CD4-positive, alpha-beta T cell treated with Interleukin-10 for 1 hour (primary cell): ENCODE measurements at places on chromosomes 16 and 17.

GRCh38 chr16:30813821-30814189 lies 26.8 kb upstream of the ZNF629 start:
- DNase-seq, result no peak

GRCh38 chr17:34637548-34638525 lies 58.5 kb downstream of the TMEM132E start:
- DNase-seq, result peak; percentile 80

DNA sequence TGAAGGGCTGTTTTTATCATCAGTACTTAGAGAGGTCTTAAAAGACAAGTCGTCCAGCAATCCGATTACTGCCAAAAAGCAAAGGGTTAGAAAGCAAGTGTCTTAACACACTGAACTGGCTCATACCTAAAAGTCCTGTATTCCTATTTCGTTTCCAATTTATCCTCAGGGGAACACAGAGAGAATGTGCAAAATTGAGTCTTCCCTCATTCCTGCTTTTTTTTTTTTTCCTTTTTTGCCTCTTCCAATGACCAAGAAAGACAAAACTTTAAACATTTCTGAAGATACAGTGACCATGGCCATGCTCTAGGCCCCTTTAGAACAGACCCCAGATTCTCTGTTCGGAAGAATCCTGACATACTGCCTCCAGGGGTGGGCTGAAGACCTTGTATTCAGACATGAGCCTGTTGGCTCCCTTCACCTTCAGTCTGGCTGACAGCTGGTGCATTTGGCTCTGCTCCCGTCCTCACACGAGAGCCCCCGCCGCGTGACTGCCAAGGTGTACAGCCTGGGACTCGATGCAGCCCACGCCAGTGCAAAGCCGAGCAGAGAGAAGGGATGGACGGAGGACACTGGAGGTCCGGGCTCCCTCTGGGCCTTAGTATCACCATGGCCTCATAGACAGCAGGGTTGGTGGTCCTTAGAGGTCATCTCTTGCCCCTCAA lies 47.0 kb downstream of the COTL1 start:
- DNase-seq, result no peak

DNA sequence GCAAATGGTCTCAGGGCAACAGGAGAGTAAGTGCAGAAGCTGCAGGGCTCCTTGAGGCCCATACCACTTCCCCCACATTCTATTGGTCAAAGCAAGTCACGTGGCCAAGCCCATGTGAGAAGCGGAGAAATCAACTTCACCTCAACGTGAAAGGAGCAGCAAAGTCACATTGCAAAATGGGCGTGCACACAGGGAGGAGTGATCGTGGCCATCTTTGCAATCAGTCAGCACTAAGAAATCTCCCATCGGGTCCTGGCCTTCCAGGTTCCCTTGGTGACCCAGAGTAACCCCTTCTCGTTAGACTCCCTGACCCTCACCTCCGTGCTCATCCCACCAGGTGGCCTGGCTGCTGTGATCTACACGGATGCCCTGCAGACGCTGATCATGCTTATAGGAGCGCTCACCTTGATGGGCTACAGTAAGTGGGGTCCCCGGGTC lies 38.0 kb downstream of the SLC5A11 start:
- no peak for DNase-seq

DNA sequence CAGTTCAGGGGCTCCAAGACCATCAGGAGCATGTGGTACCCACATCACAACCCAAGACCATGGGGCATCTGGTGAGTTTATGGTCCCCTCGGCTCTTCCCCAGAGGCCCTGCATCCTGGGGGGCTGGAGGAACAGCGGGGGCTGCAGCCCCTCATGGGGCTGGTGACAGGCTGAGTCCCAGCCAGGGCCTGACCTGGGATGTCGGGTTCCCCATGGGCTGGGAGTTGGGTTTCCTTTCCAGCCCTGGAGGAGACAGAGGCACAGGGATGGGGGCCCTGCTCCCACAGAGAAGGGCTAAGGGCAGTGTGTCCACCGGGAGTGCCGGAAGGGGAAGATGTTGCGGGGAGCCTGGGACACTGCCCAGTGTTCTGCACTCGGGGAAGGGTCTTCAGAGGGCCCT lies 82.4 kb downstream of the GOSR1 start:
- DNase-seq, result no peak
